Stimulated activated CD4-positive, alpha-beta T cell treated with anti-CD3 and anti-CD28 coated beads, Interleukin-1b, Interleukin-23, amount 100 ng/mL, for 1 hour (primary cell): ENCODE measurements at places on chromosomes 12 and 14.

DNA sequence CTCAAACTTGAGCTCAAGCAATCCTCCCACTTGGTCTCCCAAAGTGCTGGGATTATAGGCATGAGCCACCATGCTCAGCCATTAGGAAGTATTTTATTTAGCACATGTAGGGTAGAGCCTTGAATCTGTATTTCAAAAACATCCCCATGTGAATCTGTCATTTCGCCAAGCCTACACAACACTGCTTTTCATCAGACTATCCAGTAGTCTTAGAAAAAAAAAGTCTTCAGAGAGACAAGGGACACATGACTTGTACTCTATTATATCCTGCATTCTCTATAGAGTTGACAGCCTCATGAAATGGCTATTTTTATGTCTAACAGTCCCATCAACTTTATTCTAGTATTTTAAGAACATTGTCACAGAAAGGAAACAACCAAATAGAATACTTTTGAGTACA lies 35.4 kb downstream of the TM7SF3 start:
- no peak for DNase-seq

DNA sequence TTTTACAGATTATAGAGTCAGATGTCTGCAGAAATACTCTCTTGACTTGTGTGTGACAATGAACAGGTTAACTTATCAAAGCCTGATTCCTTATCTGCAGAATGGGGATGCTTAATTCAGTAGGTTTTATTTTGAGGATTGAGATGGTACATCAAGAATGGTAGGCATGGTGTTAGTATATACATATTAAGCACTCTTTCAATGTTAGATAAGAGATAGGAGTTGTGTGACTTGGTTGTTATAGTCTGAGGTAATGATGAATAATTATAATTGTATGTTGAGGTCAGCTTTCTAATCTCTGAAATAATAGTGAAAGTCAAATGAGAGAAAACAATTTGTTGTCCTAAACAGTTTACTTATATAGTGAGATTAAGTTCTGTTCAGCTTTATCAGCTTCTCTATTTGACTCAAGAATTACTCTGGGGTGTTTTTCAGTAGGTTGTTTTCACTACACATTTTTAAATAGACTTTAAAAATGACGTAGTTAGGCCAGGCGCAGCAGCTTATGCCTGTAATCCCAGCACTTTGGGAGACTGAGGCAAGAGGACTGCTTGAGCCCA lies 11.9 kb downstream of the PALS1 start:
- DNase-seq = no peak

GRCh38 chr14:105091517-105092170 lies 26.4 kb upstream of the GPR132 start:
- no peak for DNase-seq

- DNase-seq = no peak
Measured at GRCh38 chr14:81637639-81638038, 104.0 kb upstream of the SEL1L start.

GRCh38 chr12:2412305-2412643 lies 359.5 kb downstream of the CACNA1C start:
- DNase-seq = no peak

- no peak for DNase-seq
Measured at GRCh38 chr12:131775392-131776236, 52.6 kb upstream of the MMP17 start.
